Type B pancreatic cell (in vitro differentiated cells): ENCODE measurements at places on chromosomes 1 and 21. TPM values are rescaled to one million over a fixed set of nuclear protein-coding genes. Genes with fewer than 3 reads are reported as not detected.

Gene FCGR2B
- total RNA-seq = 0.19 and 0.33 TPM in 2 replicates

Gene TMEM82
- 1.1 TPM in 2 replicates for total RNA-seq

Gene KMO
- 0.17 and 1.1 TPM in 2 replicates for total RNA-seq

Gene IFI44L
- 7.7 and 12.3 TPM in 2 replicates for total RNA-seq

Gene LAPTM5
- total RNA-seq = 0.24 and 0.29 TPM in 2 replicates

Gene ARMH1
- 5.5 and 11.6 TPM in 2 replicates for total RNA-seq
